Thyroid gland (tissue), 4 donors: ENCODE measurements at places on chromosomes 4 and X. TPM values are rescaled to one million over a fixed set of nuclear protein-coding genes. Genes with fewer than 3 reads are reported as not detected.

Gene NXF2
- not detected for total RNA-seq

Gene TBC1D8B
- 25.3 TPM for total RNA-seq

Gene ADRA2C
- 3.5 TPM for total RNA-seq

Gene FAT1
- 73.1 TPM for total RNA-seq

Gene TEX13D
- not detected for total RNA-seq

Gene USP51
- 5.5 TPM for total RNA-seq

Gene ITIH6
- not detected for total RNA-seq

Gene PRRG3
- total RNA-seq = not detected

Gene DUSP9
- not detected for total RNA-seq

Gene C4orf36
- total RNA-seq = not detected

Gene VSIG4
- 29.4 TPM for total RNA-seq

Gene SPANXN4
- total RNA-seq = not detected

Gene MAGEB6
- not detected for total RNA-seq

Gene OPHN1
- total RNA-seq = 11.5 TPM

Gene CCNB3
- total RNA-seq = 0.58 TPM

Gene DDX60
- 17.1 TPM for total RNA-seq

Gene XAGE1B
- not detected for total RNA-seq

Gene VGLL1
- not detected for total RNA-seq

Gene SMAD1
- 65.8 TPM for total RNA-seq
